Stimulated activated CD8-positive, alpha-beta memory T cell treated with anti-CD3 and anti-CD28 coated beads, Interleukin-4, amount 100 ng/mL, for 1 hour (primary cell): ENCODE measurements at places on chromosomes 11 and 22.
A peak's percentile ranks its signal among the peaks of the same experiment; 100 is the strongest.

DNA sequence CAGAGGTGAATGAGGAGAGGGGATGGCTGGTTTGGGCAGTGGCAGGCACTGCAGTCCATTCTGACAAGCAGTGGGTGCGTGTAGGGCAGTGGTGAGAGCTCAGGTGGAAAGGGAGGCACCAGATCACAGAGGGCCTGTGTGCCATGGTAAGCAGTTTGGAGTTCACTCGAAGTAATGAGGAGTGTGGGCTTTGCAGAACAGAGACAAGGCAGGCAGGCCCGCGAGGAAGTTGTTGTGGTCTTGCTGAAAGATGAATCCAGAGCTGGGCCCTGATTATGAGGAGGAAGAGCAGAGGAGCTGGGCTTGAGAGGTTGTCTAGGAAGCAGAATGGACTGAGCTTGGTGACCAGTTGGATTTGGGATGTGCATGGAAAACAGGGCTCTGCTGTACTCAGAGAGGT, 1.6 kb upstream of the DNAJB13 start:
- DNase-seq, result no peak

DNA sequence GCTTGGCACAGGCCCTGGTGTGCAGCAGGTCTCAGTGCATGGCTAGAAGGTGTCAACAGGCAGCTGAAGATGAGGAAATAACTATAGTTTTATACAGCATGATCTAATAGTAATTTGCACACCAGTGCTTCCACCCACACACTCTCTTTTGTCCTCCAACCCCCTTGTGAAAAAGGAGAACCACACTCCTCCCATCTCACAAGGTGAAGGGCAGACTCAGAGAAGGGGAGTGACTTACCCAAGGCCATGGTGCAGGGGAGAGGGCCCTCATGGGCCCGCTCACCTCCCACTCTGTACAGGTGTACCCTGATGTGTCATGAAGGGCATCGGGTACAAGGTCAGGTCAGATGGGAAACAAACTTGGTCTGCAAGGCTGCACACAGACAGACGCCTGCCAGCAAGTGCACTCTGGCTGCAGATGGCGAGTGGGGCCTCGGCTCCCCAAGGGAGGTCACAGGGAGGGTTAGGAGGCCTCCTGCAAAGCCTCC, 53.4 kb downstream of the DGCR2 start:
- DNase-seq, result no peak

- no peak for DNase-seq
Observed at GRCh38 chr22:28896611-28897010, 13.2 kb downstream of the ZNRF3 start.

- no peak for DNase-seq
Observed at GRCh38 chr11:72609476-72609875, 64.7 kb downstream of the PDE2A start.

- no peak for DNase-seq
Observed at GRCh38 chr11:31974366-31975136, 116.3 kb upstream of the RCN1 start.

- no peak for DNase-seq
Observed at GRCh38 chr11:34179026-34179675, 73.7 kb downstream of the NAT10 start.

GRCh38 chr11:115198321-115198741, 305.9 kb downstream of the CADM1 start:
- DNase-seq, result no peak

- no peak for DNase-seq
Observed at GRCh38 chr11:122923302-122923701, 40.7 kb downstream of the JHY start.

DNA sequence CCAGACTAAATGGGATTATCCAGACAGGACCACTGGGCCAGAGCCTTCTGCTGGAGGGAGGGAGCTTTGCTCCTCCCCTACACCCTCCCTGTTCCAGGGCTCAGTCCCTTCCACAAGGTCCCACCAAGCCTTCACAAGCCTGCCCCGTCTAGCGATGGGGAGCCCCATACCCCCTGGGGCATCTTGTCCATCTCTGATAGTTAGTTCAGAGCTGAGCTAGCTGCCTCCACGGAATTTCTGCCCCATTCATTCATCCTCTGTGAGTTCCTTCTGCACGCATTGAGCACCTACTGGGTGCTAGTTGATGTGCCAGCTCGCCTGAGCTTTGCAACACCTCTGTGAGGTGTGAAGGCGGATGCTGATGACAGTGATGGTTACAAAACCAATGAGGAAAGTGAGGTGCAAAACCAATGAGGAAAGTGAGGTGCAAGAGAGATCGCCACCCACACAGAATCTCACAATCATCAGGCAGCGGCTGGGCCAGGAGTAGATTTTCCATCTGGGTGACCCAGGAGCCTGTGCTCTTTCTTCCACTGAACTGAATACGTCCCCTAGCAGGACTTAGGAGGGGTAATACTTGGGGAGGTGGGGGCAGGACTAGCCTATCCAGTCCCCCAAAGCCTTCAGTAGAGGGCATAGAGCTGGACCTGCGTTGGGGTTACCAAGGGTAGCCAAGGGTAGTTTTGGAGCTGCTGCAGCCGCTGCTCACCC, 21.5 kb upstream of the CBX7 start:
- DNase-seq, result no peak

- DNase-seq, result no peak
Observed at GRCh38 chr11:62627713-62628112, 5.9 kb upstream of the B3GAT3 start.

- no peak for DNase-seq
Observed at GRCh38 chr11:85827748-85828639, 17.1 kb upstream of the SYTL2 start.

GRCh38 chr22:18075720-18076497, 1.9 kb upstream of the PEX26 start:
- no peak for DNase-seq

DNA sequence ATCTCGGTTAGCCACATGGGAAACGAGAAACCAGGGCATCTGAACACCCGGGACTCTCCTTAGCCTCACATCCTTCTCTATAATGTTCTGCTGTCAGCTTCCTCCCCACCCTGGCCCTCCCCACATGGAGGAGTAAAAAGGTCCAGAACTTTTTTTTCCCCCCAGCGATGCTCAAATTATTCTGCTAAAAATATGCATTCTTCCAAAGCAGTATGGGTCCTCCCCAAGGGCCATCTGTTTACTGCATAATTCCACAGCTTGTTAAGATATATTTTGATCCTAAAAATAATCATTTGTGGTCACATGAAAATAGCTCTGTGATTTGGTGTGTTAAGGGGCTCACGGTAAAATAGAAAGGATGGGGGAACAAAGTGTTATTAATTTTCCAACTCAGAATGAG, 281.5 kb upstream of the NARS2 start:
- no peak for DNase-seq

DNA sequence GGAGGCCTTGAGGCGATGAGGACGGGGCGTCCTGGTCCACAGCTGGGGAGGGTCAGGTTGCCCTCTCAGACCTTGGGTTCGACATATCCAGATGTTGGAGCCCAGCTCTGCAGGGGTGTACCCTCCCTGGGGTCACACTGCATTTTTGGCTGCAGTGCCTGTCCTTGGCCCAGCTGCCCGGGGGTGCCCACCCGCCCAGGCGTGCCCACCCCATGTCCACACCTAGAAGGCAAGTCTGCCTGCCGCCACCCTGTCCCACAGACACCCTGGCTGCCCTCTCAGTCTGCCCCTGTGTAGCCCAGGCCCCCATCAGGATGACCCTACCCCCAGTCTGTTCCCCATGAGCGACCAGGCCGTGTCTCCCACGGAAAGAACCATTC, 3.0 kb downstream of the LSP1 start:
- DNase-seq, result no peak

GRCh38 chr22:46036558-46037408, 59.8 kb upstream of the WNT7B start:
- peak; percentile 30 for DNase-seq

DNA sequence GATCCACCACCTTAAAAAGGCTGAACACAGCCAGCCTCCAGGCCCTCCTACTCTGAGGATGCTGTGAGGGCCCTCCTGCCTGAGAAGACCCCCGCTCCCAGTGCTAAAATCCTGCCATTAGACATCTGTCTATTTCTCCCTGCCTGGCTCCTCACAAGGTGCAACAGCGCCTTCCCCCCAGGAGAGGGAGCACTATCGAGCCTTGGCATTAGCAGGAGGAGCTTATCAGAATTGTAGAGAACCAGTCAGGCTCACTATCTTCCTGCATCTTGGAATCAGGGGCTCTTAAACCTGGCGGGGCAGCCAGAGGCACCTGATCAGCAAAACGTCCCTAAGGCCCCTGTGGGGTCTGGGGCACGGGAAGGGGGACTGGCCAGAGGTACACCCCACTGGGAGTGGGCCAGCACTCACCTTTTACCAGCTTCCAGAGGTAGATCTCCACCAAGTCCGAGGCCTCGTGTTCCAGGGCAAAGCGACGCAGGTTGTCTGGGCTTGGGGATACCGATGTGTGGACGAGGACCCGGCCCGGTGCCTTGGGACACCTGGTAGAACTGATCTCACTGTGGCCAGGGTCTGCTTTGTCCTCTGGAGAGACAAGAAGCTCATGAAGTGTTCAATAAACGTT, 28.7 kb downstream of the CHRDL2 start:
- peak; percentile 4 for DNase-seq

GRCh38 chr11:35239471-35240075, 100.6 kb downstream of the CD44 start:
- DNase-seq, result no peak

- DNase-seq, result no peak
Observed at GRCh38 chr11:40162901-40163883, 1296.3 kb downstream of the LRRC4C start.

DNA sequence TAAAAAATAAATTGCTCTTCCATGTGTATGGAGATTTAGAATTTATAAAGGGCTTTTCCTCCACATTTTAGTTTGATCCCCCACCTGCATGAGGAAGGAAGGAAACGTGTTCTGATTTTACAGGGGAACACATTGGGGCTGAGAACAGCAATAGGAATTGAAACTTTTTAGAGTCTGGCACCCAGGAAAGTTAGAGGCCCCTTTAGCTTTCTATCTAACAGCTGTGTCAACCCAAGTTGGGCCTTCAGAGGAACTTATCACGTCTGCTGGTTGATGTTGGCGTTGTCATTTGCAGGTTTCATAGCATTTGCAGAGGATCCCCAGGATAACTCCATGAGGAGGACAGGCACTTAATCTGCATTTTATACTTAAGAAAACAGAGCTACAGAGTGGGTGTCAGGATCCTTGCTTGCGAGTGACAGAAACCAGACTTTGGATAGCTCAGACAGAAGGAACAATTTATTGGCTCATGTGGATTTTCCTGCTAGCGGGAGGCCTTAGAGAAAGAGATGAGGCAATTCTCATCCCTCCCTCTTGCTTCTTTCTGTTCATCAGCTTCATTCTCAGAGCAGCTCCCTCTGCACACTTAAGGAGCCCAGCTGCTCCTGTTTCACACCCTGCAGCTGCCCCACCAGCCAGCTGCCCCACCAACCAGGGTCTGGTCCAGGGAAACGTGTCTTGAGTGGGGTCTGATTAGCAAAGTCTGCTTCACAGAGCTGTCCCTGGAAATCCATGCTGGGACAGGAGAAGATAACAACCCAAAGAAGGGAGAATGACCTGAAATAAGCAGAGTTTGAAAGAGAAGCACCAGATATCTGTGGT, 92.5 kb upstream of the OR4B1 start:
- no peak for DNase-seq
